ENCODE measurements at places on chromosomes 4 and X. TPM values are rescaled to one million over a fixed set of nuclear protein-coding genes. Genes with fewer than 3 reads are reported as not detected.

DNA sequence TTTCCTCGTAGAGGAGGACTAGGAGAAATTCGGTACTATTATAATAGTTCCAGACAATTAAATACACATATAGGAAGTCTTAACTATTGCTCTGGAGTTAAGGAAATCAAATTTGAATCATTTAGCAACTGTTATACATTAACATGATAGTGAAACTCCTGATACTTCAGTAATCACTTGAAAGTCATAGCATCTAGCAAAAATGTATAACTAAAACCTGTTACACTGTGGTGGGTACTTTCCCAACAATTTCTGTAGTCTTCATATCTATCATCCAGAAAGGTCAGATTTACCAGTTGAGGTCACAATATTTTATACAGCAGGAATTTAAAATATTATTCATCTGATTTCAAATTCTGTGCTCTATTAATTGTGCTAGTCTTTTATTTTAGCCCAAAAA lies 669.6 kb upstream of the PCDH10 start:
- no peak for DNase-seq

- DNase-seq = no peak
Measured at GRCh38 chrX:140440876-140441275, 64.0 kb downstream of the SOX3 start.

TLR3 gene
- total RNA-seq = 3.2 TPM

ZNF157 gene
- not detected for total RNA-seq

DNA sequence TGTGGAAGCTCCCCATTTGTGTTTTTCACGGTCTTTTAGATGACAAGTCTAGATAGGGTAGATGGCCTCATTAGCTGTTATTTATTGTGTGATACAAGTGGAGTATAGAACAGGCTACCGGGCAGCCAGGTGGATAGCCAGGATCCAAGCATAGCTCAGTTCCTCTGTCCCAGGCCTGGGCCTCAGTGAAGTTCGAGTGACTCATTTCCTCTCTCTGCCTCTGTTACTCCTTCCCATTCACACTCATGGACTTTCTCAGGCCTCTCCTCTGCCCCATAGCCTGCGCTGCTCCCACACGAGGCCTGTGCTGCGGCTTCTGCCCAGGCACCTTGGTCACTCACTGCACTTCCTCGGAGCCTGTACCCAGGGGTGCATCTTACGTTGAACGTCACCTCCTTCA lies 54.5 kb downstream of the TENM3 start:
- no peak for DNase-seq

DNA sequence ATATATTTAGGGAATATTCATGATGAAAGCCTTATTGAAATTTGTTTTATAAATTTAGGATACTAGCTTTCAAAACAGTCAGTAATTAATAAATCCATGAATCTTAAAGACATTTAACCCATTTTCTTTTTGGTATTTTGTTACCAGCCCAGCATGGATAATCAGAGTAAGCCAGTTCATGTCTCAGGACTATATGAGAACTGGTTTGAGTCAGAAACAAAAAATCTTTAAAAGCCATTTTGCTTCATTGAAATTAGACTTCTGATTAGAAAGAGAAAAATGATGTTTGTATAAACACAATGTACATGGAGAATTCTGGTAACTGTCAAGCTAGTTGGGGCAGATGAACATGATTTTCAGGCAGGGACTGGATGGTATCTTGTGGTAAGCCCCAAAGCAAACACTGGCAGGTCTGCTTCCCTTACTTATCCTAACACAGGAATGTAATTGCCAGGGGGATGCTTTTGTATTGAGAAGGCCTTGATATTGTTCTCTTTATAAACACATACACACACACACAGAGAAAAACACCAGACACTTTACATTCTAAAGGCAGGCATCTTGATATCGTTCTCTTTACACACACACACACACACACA lies 9.4 kb downstream of the ARHGAP10 start:
- DNase-seq = no peak

- DNase-seq = no peak
Measured at GRCh38 chr4:24862073-24862751, 50.6 kb downstream of the CCDC149 start.

GRCh38 chrX:47745416-47745815 lies 86.4 kb upstream of the UXT start:
- DNase-seq = no peak

- DNase-seq = no peak
Measured at GRCh38 chr4:10971800-10972401, 287.3 kb upstream of the CLNK start.

DNA sequence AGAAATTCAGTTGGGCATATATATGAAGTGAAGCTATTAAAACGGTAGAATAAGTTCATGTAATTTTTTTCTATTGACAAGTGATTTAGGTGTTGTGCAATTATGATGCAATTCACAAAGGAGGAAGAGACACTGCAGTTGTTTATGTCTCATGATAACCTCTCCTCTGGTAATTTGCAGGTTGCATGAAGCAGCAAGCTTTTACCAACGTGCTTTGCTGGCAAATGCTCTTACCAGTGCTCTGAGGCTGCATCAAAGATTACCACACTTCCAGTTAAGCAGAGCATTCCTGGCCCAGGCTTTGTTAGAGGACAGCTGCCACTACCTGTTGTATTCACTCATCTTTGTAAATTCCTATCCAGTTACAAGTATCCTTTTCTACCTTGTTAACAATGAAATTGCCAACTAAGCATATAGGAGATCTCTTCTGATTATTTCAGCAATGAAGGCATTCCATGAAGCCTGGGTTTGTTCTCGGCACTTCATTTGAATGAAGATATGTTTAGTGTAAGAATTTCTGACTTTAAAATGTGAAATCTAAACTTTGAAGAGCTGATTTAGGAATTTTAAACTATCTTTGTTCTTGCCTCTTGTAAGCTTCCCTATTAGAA lies 3.9 kb downstream of the TMEM33 start:
- no peak for DNase-seq

DNA sequence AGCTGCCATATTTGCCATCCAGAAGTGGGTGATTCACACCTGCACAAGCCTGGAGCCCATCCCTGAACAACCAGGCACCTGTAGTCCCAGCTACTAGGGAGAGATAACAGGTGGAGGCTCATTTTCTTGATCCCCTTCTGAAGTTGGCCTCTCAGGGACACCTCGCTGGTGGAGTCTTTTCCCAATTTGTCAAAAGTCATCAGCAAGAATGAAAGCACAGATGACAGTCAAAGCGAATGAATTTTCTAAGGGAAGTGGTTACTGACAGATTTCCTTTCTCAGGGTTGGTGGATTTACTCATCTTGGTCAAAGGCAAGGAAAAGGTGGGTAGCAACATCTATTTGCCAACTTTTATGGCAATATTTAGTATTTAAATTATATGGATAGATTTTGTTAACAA lies 36.5 kb downstream of the FGFBP1 start:
- DNase-seq = no peak

- DNase-seq = no peak
Measured at GRCh38 chr4:149141391-149141790, 674.3 kb downstream of the IQCM start.

DNA sequence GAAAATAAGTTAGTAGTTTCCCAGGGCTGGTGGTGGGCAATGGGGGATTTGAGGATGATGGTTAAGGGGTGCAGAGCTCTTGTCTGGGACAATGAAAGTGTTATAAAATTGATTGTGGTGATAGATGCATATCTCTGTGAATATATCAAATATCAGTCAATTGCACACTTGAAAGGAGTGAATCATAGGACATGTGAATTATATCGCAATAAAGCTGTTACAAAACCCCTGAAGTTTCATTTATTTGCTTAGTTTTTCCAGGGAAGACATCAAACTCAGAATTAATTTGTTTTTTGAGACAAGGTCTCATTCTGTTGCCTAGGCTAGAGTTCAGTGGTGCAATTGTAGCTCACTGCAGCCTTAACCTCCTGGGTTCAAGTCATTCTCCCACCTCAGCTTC lies 17.9 kb upstream of the YIPF6 start:
- DNase-seq = no peak

DNA sequence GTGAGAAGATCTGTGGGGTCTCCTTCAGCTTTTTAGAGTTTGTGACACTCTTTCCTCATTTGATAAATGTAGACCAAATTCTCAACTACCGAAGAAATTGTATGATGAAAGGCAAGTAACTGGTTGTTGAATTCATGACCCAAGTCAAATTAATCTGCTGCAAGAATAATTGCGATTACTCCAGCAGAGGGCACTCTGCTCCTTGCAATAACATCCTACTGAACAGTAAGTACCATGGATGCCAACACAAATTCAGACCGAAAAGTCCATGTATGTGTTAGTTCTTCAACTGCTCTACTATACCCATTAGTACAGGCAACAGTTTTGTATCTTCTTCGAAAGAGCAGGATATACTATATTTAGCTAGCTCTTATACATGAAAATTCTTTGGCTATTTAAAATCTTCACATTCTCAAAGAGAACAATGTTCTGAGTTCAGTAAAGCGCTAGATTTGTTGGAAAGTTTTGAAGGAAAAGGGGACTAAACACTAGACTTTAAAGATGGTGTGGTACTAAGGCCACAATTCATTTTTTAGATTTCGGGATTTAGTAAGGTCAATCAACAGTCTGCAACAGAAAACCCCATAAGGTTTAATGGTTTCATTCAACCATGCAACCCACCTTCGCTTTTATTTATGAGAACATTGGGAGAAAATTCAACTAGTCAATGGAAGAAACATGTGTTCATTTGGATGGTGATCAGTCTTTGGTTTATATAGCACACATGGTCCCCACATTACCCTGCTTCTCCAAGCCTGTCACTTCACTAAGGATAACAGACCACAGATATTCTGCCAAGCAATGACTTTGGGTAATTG lies 105.4 kb upstream of the TBC1D9 start:
- no peak for DNase-seq

- DNase-seq = no peak
Measured at GRCh38 chrX:40120838-40121580, 23.3 kb upstream of the BCOR start.

- DNase-seq = no peak
Measured at GRCh38 chrX:30689116-30689515, 35.9 kb downstream of the GK start.

MAGEB2 gene
- total RNA-seq = not detected

CXCL11 gene
- total RNA-seq = 0.23 TPM

GRCh38 chr4:30789219-30789671 lies 69.1 kb downstream of the PCDH7 start:
- DNase-seq = no peak

- no peak for DNase-seq
Measured at GRCh38 chr4:114028071-114028470, 48.6 kb upstream of the ARSJ start.

- DNase-seq = no peak
Measured at GRCh38 chr4:48913346-48913745, 6.8 kb upstream of the OCIAD2 start.

DNA sequence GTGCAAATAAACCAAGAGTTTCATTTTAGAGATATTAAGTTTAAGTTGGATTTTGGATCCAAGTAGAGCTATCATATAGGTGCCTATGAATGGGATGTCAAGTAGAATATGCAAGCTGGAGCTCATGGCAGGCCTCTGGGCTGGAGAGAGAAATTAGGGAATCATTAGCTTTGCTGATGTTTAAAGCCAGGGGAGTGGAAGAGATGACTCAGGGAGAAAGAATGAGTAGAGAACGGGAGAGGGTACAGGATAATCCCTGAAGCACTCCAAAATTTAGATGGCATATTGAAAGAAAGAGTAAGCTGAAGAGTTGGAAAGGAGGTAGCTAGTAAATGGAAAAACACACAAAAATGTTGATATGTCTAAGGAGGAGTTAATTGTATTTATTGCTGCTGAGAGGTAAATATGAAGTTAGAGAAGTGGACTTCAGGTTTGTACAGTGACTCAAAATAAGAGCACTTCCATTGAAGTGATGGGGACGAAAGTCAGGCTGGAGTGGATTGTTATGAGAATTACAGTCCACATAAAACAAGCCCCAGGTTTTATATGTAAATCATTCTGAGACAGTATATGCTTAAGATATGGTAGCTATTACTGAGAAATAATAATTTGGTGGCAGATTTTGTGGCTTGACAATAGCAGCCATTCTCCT lies 72.5 kb upstream of the GRXCR1 start:
- no peak for DNase-seq

PRKG2 gene
- 0.17 TPM for total RNA-seq

PDLIM5 gene
- total RNA-seq = 856 TPM

PASD1 gene
- total RNA-seq = not detected

SPANXN5 gene
- total RNA-seq = not detected

GRCh38 chr4:41427306-41427882 lies 110.6 kb upstream of the LIMCH1 start:
- DNase-seq = no peak

DNA sequence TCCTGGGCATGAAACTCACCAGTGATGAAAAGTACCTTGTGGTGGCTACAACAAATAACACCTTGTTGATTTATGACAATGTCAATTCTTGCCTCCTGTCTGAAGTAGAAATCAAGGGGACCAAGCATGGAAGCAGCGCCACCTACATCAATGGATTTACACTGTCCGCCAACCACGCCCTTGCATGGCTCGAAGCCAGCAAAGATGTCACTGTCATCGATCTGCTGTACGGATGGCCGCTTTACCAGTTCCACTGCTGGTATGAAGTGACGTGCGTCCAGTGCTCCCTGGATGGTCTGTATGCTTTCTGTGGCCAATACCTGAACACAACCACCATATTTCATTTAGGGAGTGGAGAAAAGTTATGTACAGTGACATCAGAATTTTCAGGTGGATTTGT lies 200.5 kb downstream of the NWD2 start:
- DNase-seq = no peak

Measured in heart right ventricle (tissue), 16 donors.